ENCODE measurements at places on chromosomes 4 and X.
A peak's percentile ranks its signal among the peaks of the same experiment; 100 is the strongest.

DNA sequence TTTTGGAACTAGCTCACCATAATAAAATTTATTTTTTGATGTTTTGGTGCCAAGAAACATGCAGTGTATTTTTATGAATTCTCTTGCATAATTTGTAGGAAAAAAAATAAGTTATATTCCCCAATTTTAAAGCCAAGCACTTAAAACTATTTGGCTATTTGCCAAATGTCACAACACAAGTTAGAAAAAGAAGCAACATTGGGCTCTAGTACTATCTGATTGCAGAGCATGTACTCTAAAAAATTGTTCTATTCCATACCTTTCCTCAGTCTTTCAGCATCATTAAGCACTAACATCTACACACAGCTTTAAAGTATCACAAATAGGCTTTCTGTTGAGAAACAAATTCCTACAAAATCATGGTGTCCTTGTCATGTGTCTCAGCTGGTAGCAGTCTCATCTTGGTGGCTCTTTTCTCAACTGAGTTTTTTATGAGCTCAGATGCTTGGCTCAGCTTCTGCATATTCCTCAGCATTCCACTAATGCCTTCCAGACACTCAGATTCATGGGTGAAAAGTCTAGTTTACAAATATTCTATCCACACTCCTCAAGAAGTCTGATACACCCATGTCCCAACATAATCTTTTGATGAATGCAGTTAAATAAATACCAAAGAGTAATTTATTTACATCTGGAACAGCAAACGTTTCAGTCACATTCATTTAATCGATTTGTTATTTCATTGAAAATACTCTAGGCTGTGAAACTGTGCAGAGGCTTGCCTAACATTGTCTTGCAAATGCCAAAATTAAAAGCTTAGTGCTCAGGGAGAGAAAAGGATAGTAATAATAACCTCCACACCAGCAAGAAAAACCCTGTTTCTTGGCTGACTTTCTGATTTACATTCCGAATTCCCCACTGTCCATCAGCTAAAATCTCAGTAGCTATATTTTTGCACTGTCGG lies 2209.9 kb downstream of the PCDH7 start:
- DNase-seq = no peak

- peak; percentile 78 for DNase-seq
Measured at GRCh38 chrX:53262918-53263394, 18.4 kb downstream of the IQSEC2 start.

- no peak for DNase-seq
Measured at GRCh38 chr4:16508968-16509367, 282.7 kb upstream of the TAPT1 start.

GRCh38 chr4:83096397-83096796 lies 18.1 kb downstream of the PLAC8 start:
- no peak for DNase-seq

- no peak for DNase-seq
Measured at GRCh38 chr4:78940752-78941151, 1.5 kb upstream of the PAQR3 start.

DNA sequence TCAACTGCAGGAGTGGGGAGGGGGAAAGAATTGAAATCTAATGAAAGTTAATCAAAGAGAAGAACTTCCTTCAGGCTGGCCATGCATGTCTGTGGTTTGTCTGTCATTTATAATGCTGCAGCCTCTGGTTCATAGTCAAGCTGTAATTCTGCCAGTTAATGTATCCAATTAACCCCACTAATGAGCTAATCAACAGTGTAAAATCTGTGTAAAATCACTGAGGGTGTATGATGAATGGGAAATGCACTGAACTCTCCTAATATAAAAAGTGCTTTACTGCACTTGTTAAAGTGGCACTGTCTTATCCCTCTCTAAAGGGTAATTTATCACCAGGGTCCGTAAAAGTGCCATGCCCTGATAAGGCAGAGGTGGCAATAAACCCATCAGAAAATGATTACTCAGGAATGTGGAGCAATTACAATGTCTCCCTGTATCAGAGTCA lies 798.1 kb downstream of the PDHA2 start:
- DNase-seq = no peak

DNA sequence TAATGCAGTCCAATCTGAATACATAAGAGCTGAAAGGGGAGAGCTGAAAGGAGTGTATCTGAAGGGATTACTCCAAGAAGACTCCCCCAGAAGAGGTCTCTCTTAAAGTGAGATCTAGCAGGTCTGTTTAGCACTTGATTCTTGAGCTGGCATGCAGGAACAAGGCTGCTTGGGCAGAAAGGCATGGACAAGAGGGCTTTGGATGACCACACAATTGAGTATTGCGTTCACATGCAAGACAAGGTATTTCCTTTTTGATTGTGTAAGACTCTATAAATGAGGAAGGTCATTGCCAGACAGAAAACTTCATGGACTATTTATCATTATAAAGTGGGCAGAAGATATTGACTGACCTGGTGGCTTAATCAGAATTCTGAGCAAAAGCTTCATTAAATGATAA lies 145.5 kb upstream of the AFF2 start:
- DNase-seq = no peak

DNA sequence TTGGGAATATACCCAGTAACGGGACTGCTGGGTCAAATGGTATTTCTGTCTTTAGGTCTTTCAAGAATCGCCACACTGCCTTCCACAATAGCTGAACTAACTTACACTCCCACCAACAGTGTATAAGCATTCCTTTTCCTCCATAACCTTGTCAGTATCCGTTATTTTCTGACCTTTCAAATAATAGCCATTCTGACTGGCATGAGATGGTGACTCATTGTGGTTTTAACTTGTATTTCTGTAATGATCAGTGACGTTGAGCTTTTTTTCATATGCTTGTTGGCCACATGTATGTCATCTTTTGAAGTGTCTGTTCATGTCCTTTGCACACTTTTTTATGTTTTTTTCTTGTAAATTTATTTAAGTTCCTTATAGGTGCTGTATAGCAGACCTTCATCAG lies 81.2 kb downstream of the ADAM29 start:
- no peak for DNase-seq

DNA sequence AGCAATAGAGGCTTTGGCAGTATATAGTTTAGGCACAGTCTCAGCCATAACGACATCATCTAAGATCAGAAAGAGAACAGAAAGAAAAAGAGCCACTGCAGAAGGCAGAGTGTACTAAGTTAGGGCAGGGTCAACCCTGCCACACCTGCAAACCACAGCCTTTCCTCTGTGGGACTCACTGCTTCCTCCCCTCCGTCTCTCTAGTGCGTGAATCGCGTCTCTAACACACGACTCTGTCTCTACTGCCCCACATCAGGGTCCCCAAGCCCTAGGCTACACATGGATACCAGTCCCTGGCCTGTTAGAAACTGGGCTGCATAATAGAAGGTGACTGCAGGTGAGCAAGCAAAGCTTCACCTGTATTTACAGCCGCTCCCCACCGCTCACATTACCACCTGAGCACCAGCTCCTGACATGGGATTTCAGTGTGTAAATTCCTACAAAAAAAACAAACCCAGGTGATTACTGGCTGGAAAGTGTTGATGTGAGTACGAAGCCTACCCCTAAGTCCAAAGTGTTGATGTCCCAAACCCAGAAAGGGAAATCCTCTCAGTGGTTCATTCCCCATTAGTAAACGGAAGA lies 128.9 kb downstream of the PRKX start:
- no peak for DNase-seq

GRCh38 chr4:771464-771863 lies 54.5 kb downstream of the CPLX1 start:
- DNase-seq = no peak

DNA sequence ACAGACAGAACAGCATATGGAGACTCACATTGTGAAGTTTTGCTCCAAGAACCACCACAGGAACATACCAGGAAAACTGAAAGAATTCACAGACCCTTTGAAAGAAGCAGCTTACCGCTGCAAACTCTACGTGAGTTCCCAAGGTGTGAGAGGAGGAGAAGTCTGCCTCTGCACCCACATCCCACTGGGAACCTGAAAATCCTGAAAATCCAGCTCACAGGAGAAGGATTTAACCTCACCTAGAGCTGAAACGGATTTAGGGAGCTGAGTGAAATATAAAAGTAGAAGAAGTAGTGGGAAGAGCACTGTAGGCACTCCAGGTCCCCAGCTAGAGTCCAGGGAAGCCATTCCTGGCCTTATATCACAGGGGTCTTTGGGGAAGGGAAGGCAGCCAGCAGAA lies 80.0 kb downstream of the FHIP1A start:
- no peak for DNase-seq

DNA sequence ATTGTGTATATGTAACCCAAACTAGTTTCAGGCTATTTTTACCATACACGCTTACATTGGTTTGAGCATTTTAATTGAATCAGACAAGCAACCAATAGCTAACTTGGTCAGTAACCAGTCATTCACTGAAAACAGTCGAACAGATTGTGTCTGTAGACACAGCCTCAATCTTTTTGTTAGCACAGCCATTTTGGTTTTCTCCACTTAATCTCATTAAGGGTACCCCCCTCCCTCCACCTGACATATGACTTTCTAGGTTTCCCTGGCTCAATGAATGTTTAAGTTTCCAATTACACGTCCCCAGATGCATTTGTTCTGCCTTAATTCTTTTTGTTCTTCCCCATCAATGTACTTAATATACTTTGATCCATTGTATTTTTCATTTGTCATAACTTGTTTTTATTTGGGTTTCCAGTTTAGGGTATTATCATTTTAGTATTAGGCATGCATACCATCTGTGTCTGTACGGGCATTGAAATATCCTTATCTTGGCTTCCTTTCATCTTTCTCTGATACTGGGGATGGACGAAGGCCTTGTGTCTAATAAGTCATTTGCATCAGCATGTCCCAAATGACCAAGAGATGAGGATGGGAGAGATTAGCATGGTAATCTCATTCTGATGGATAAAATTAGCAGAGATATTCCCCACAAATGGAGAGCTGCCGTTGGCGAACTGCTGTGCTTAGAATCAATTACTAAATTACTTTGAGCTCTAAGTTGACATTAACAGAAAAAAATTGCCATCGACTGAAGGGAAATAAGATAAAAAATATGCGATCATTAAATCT lies 35.9 kb upstream of the PHOX2B start:
- DNase-seq = no peak

DNA sequence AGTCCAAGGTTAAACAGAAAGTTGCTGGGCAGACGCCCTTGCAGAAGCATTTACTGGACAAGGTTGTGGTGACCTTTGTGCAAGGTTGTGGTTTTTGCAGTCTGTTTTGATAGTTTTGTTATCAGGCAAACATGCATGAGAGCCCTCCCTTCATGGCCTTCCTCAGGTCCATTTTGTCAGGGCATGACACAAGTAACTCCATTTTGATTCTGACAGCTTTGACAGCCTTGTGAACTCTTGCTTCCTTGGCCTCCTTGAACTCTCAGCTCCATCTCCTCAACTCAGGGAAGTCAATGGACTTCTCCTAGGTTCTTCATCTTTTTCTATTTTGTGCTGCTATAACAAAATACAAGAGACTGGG lies 97.7 kb downstream of the CEP44 start:
- no peak for DNase-seq

GRCh38 chrX:46882266-46882665 lies 30.0 kb upstream of the JADE3 start:
- DNase-seq = no peak

DNA sequence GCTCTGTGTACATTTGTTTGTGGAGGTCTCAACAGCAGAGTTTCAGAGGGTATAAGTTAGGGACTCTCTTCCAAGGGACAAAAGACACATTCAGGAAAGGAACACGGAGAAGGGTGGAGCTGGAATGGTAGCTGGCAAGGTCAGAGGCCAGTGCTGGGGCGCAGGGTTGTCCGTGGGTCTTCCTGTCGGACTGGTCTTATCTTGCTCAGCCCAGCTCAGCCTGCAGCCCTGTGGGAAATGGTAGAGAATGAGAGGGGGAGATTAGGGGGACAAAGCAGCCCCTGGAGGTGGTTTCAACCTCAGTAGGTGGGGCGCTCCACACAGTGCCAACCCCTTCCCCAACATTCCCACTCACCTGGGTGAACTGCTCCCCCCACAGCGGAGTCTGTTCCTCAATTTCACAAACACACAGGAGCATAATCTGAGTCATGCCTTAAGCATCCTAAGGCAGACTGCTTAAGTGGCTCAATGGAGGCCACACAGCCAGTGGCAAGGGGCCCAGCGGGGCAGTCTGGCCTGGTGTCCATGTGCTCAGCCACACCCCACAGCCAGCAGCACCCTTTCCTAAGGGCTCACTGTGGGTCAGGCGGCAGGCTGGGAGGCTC lies 6.9 kb upstream of the HDAC6 start:
- peak; percentile 58 for DNase-seq

- DNase-seq = no peak
Measured at GRCh38 chr4:170088716-170089115, 1.0 kb downstream of the AADAT start.

DNA sequence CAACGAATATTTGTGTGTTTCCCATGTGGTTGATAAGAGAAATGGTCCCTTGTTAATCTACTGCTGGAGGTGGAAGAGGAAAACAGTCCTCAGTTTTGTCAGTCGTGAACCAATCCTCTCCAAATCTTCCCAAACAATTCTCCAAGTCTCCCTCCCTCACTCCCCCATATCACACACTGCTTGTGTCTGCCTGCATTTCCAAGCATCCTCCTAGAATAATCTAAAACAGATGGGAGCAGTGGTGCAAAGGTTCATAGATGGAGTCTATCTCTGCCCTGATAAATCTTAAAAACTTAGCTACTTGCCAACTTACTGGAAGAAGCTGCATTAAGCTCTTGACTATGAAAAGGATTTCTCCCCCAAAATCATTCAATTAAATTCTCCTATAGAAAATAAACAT lies 43.7 kb upstream of the SH3KBP1 start:
- DNase-seq = peak; percentile 9

DNA sequence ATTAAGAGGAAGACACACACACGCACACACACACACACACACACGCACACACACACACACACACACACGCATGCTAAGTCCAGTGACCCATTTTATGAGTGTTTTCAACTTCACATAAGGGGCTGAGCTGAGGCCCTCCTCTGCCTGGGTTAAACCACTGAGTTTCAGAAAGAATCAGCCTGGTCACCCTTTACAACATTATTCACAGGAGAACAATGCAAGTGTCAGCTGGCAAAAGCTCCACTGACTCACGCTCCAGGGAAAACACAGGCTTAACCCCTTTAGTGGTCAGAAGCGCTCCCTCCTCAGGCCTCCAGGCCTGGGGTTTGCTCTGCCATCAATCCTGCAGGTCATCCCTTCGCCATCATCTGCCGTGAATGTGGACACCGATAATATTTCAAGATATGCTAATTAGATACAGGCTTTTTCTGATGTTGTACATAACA lies 46.9 kb downstream of the ACOX3 start:
- DNase-seq = peak; percentile 94

GRCh38 chr4:184317234-184317918 lies 99.7 kb upstream of the ENPP6 start:
- no peak for DNase-seq

DNA sequence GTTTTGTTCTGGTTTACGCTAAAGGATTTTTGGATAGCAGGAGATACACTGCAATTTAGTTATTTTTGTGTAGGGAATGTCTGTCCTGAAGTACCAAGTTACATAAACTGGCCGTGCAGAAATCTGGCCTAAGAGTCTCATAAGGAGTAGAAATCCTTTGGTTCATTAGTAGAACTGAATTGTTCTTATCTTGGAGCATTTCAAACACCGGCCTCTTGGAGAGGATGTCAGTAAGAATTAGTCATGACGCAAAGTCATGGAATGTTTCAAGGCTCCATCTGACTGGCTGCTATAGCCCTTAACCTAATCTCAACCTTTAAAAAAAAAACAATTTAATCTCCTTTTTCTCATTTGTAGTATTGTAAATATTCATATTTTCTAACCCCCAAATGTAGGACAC lies 15.2 kb downstream of the PDLIM3 start:
- no peak for DNase-seq
